ENCODE measurements at places on chromosomes 11 and 22. TPM values are rescaled to one million over a fixed set of nuclear protein-coding genes. Genes with fewer than 3 reads are reported as not detected.

TUBGCP6 gene
- polyA plus RNA-seq = 10.8 TPM

PHF5A gene
- 53.8 TPM for polyA plus RNA-seq

RCOR2 gene
- 4.4 TPM for polyA plus RNA-seq

RAB36 gene
- 3.5 TPM for polyA plus RNA-seq

CASP1 gene
- 36.2 TPM for polyA plus RNA-seq

B3GAT1 gene
- polyA plus RNA-seq = not detected

API5 gene
- 66.7 TPM for polyA plus RNA-seq

GLYAT gene
- polyA plus RNA-seq = not detected

OR10G6 gene
- polyA plus RNA-seq = not detected

Measured in AG04450 (cell line).